ENCODE measurements at places on chromosomes 3 and 15.

GRCh38 chr3:76715426-76715825 is 324.5 kb upstream of the ROBO2 start:
- DNase-seq = no peak

- no peak for DNase-seq
These were observed 372.6 kb downstream of the NR2F2 start for GRCh38 chr15:96703091-96703490.

- DNase-seq = peak; percentile 18
These were observed 3.1 kb downstream of the KAT2B start for GRCh38 chr3:20043396-20043795.

DNA sequence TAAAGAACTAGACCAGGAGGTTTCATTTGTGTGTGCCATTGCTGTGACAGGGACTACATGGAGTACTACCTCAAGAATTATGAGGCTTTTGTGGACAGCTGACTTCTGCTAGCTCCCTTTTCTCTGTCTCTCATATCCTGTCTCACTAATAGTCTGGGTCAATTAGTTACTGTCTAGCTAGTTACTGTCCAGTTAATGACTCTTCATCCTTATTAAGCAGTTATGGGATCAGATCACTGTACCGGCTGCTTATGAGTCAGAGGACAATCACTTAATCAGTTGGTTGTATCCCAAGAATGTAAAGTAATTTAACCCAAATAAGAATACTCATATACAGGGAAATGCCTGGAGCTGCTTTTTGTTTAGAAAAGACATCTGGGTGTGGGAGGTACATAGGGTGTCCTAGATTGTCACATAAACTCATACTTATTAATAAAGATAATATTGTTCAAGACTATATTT is 158.0 kb downstream of the CDIN1 start:
- DNase-seq = no peak

DNA sequence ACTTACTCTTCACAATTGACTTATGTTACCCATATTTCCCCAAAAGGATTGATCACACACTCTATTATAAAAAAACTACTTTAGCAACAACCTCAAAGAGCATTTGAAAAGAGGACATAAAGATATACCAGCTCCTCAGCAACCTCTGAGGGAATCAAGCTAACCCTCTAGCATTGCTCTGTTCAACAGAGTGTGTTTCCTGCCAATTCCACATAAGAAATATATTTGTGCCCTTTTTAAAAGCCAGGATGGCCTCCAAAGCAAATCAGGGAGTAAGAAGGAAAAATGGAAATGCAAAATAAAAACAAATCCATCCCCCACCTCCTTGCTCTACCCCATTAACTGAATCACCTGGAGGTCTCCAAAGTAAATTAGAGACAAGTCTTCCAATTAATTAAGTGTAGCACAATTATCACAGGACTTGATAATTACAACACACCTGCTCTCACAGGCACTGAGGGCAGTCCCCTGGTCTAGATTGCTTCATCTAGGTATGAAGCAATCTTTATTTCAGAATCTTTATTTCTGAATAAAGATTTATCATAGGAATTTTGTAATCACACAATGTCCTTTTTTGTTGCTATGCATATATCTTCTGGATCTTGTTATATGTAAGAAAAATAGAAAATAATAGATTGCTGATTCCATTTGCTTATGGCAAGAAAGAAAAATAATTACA is 34.8 kb downstream of the GPR176 start:
- no peak for DNase-seq

- DNase-seq = no peak
These were observed 54.7 kb downstream of the B3GNT5 start for GRCh38 chr3:183307749-183308148.

- DNase-seq = no peak
These were observed 7.0 kb upstream of the CD276 start for GRCh38 chr15:73677146-73677607.

DNA sequence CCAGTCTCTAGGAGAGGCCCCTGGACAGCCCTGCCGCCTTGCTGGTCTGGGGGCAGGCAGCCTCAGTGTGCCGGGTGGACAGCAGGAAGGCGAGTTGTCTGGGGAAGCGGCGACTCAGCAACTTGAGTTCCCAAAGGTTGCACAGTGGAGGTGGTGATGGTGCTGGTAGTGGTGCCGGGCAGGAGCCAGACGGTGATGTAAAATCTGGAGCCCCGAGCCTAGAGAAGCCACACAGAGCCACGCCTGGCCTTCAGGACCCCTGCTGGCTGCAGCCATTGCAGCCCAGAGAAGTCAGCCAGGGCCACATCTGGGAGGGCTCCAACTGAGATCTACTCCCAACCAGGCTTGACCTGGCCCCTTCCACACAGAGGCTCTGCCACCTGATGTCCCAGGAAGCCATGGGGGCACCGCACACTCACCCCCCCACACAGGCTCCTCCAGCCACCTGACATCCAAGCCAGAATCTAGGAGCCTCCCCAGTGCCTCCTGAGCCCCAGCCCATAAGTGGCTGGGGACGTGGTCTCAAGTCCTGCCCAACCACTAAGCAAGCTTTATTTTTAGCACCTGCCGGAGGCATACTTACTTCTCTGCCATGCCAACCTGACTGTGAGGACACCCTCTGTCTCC is 8.8 kb downstream of the C3orf22 start:
- DNase-seq = no peak

GRCh38 chr3:122754929-122755328 is 38.7 kb downstream of the HSPBAP1 start:
- DNase-seq = no peak

DNA sequence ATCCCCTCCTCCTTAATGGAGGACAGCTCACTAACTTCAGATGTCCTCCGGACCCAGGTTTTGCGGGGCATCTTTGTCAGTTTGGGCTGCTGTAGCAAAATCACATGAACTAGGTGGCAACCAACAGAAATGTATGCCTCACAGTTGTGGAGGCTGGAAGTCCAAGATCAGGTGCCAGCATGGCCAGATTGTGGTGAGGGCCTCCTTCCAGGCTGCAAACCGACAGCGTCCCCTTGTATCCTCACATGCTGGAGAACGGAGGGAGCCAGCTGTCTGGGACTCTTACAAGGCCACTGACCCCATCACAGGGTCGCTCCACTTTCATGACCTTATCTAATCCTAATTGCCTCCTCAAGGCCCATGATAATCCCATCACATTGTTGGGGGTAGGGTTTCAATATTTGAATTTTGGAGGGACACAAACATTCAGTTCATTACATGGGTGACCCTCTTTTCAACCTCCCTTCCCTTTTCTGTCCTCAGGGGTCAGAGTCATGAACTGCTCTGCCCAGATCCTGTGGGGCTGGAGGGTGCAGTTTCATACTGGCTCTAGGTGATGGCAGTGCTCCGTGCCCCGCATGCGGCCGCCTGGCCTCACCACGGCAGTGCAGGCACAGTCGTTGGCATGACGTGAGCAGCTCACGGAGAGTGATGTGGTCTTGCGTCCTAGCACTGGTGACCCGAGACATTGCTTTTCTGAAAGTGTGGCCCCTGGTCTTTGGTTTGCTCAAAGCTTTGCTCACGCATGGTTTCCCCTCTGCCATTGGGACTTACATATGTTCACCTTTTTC is 58.4 kb downstream of the DNASE1L3 start:
- DNase-seq = no peak

DNA sequence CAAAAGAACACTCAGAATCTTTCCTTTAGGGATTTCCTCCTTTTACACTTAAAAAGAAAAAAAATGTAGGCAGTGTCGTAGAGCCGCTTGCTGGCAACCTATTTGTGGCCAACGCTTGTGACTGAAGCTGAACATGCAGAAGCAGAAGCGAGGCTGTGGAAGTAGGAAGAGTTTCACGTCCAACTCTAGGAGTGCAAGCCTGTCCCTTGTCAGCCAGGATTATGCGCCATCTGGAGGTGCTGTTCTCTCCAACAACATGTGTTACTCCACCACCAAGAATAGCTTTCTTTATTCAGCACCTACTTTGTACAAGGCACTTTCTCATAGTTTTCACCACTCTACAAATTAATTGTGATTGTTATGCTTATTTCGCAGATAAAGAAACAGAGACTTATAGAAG is 223.2 kb upstream of the LMCD1 start:
- no peak for DNase-seq

DNA sequence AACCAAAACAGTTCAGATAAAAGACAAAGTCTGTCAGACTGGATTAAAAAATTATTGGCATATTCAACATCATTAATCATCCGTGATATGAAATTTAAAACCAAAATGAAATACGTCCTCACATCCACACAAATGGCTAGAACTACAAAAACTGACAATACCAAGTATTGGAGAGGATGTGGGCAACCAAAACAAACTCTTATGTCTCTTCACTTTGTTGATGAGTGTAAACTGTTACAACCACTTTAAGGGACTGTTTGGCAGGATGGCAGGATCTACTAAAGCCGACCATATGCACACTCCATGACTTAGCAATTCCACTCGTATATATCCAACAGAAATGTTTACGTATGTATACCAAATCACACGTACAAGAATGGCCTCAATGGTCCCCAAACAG is 24.8 kb upstream of the C15orf40 start:
- DNase-seq = no peak

DNA sequence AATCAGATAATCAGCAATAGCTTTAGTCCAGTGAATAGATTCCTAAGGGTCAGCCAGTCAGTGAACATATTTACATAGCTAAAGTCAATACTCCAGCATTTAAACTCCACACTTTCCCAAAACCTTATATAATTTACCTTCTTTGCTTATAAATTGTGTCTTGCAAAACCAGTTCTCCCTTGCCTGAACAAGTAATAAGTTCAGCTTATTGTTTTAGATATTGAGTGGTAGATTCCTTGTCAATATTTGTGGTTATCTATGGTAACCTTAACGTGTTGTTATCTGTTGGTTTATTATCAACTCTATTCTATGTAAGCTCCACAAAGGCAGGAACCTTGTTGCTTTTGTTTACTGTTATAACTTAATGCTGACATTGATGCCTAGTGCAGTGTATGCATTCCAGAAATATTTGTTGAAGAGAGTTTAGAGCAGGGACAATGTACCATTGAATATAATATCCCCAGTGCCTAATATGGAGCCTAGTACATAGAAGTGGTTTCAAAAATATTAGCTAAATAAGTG is 24.0 kb downstream of the PLSCR5 start:
- no peak for DNase-seq

DNA sequence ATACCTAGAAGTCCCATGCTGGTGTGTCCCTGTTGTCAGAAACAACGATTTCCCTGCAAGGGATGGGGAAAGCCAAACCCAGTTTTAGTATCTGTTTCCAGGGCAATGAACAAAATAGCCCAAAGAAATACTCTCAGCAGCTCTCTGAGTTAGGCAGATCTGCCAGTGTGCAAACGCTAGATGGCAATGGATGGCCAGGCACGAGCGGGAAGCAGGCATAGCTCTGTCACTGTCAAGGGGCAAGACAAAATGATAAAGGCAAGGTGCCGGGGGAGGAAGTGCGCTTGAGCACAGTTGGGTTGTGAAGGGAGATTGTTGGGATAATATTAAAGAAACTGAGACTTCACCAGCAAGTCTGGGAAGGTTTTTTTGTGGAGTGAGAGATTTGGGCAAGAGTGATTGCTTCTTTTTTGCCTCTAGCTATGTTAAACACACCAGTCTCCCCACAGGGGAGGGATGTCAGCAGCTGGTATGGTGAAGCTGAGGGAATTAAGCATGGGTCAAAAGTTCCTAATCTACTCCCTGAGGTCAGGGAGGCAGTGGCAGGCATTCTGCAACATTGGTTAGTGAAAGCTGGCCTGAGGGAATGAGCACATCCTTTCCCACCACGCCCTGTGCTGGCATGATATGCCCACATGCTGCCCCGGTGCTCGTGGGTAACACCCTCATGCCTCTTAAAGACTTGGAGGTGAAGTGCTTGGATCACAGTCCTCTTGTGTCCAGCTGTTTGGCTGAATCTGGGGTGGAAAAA is 117.5 kb downstream of the PDCD6IP start:
- DNase-seq = peak; percentile 20

DNA sequence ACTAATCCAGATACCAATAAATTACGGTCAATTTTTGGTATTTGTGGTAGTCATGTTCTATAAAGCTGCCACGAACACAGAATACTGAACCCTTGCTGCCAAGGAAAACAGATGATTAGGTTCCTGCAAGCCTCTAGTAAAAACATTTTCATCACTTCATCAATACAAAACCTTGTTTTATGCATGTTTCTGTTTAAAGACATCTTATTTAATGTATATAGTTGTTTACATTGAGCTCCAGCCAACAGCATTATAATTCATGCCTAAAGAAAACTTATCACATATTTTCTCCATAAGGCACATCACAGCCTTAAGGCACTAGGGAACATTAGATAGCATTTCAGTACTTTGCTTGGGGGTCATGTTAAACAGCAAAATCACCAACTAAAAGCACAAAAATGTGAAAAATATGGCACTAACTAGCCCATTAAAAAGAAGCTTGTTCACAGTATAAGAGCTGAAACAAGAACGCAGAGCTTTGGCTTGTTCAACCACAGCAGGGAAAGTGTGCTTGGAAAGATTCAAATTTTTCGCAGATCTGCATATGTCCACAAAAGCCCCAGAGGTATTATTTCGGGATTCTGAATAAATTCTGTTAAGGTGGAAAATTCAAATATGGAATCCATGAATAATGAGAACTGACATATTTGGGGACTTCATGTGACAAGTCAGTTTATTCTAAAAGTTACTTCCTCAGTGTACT is 27.7 kb downstream of the POLQ start:
- no peak for DNase-seq

GRCh38 chr15:100588638-100589242 is 13.2 kb downstream of the LINS1 start:
- no peak for DNase-seq

All from GDM1 (cell line).